ENCODE measurements at places on chromosomes 11 and 22.

GRCh38 chr11:113774174-113774503, 647 bp upstream of the ZW10 start:
- no peak for DNase-seq

GRCh38 chr11:64139049-64139448, 26.9 kb downstream of the MACROD1 start:
- no peak for DNase-seq

- DNase-seq, result no peak
Observed at GRCh38 chr11:100823360-100823759, 136.3 kb downstream of the ARHGAP42 start.

DNA sequence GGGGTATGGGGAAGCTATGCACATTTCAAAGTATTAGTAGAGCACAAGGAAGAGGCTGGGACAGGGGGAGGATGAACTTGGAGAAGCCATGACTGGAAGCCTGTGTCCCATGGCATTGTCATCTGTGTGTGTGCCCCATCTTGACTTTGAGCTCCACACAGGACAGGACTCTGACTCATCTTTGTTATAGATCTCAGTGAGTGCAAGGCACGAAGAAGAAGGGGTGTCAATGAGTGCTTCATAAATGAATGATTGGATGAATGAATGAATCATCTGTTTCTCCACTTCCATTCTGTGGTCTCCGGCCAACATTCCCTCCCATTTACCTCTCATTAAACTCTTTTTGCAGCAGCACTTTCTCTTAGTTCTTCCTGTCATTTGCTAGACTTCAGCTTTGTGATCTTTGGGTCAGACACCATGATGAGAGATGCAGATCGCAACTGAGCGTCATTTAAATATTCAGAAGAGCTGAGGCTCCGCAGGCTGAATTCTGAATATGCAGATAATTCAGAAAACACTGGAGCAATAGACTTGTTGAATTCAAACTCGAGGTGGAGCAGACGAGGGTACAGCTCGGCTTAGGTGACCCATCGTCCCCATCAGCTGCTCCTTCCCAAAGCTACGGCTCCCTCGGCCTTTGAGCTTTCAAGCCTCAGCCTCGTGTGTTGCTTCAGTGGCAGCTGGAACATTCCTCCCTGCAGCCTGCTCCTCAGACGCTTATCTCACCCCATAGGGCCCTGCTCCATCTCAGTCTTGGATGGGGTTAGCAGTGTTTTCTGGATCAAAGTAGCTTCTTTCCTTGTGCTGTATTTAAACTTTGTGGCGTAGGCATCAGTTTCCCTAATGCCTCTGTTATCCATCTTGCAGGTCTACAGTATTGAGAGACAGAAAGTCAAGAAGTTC, 30.8 kb downstream of the APOL3 start:
- no peak for DNase-seq

DNA sequence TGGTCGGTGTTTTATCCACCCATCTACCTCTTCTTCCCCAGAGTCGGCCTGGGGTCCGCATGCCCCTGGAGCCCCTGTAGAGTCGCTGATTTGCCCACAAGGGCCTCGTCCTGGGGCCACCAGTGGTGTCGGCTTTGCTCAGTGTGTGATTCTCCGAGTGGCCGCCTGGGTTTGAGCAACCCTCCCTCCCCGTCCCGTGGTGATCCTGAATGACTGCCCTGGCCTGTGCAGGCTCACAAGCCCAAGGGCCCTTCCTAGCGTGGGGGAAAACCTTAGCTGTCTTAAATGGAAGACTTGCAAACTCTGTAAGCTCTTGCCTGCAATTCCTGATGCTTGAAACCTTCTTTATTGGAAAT, 128.3 kb downstream of the OSBP2 start:
- no peak for DNase-seq

- DNase-seq, result peak; percentile 71
Observed at GRCh38 chr22:17830043-17830961, 56.0 kb upstream of the BID start.

Data from stimulated activated CD8-positive, alpha-beta memory T cell treated with anti-CD3 and anti-CD28 coated beads, Interleukin-4, amount 100 ng/mL, for 24 hours (primary cell).